ACHN (cell line): ENCODE measurements at places on chromosomes 16 and 17.

GRCh38 chr17:82483204-82483660 lies 24.7 kb downstream of the NARF start:
- DNase-seq: no peak

DNA sequence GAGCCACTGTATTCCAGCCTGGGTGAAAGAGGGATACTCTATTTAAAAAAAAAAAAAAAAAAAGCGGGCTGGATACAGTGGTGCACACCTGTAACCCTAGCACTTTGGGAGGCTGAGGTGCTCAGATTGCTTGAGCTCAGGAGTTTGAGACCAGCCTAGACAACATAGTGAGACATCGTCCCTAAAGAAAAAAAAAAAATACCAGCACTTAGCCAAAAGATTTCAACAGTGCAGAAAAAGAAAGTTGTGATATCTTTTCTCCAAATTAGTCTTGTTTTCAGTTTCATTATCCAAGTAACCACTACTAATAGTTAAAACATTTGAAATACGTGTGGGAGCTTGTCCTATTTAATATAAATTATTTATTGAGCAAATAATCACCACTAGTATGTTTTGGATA lies 48.7 kb downstream of the TENT4B start:
- DNase-seq: no peak

GRCh38 chr17:71527311-71527710 lies 593.5 kb upstream of the SOX9 start:
- DNase-seq: no peak

- DNase-seq: peak; percentile 35
These were observed 13.8 kb upstream of the BCAR1 start for GRCh38 chr16:75264999-75265910.

- DNase-seq: no peak
These were observed 15.9 kb downstream of the CDK5R1 start for GRCh38 chr17:32502710-32503109.

GRCh38 chr16:31009894-31010584 lies 399 bp downstream of the STX1B start:
- DNase-seq: no peak

DNA sequence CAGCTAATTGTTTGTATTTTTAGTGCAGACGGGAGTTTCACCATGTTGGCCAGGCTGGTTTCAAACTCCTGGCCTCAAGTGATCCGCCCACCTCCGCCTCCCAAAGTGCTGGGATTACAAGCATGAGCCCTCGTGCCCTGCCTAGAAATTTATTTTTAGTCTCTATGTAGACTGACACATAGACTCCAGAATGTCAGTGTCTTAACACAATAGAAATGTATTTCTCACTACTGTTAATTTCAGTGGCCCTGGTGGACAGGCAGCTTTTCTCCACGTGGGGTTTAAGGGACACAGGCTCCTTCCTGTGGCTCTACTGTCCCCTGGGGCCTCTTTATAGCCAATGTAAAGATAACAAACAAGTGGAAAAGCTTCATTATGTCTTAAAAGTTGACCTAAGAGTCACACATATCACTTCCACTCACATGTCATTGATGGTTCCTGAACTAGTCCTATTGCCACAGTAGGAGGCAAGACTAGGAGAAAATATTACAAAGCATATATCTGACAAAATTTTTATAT lies 43.8 kb downstream of the COPRS start:
- no peak for DNase-seq

DNA sequence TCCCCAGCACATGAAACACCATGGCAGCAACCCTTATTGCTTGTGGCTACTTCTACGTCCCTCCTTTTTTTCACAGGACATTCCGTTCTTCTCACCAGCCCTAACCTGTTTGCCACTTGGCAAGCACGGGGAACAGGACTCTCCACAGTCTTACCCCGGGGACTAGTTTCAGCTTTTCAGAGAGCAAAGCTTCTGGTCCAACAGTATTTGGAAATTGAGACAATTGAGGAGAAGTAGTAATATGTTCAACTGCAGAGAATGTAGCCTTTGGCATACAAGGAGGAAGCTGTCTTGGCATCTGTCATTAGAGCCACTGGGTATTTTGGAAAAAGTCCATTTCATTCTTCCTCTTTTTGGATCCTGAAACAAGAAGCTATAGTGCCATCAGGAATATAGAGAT lies 65.7 kb downstream of the MAP2K6 start:
- no peak for DNase-seq

DNA sequence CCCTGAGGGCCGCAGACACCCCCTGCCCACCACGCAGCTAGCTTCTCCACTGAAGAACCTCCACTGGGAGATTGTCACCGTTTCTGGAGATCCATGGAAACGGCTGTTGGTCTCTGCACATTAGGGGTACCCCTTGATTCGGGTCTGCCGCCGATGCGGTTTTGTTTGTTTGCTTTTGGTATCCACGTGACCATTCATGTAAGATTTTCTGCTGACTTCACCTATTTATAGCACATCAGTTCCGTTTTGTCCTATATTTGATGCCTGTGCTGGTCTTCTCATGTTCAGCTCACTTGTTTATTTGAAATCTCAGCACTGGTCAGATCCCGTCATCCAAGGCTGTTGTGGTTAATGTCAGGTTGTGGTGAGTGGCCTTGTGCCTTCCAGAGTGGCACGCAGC lies 21.1 kb downstream of the CRAMP1 start:
- no peak for DNase-seq

- DNase-seq: no peak
These were observed 11.8 kb downstream of the CTRB1 start for GRCh38 chr16:75230471-75231110.

GRCh38 chr17:34862384-34862783 lies 98.9 kb downstream of the CCT6B start:
- DNase-seq: no peak

- DNase-seq: no peak
These were observed 278.9 kb downstream of the SEC14L1 start for GRCh38 chr17:77419547-77420094.

- peak; percentile 61 for DNase-seq
These were observed at the start of gene MC1R for GRCh38 chr16:89918453-89919347. MC1R (plus strand) TSS chr16:89918862; CDS start chr16:89919259, 397 bp downstream.

DNA sequence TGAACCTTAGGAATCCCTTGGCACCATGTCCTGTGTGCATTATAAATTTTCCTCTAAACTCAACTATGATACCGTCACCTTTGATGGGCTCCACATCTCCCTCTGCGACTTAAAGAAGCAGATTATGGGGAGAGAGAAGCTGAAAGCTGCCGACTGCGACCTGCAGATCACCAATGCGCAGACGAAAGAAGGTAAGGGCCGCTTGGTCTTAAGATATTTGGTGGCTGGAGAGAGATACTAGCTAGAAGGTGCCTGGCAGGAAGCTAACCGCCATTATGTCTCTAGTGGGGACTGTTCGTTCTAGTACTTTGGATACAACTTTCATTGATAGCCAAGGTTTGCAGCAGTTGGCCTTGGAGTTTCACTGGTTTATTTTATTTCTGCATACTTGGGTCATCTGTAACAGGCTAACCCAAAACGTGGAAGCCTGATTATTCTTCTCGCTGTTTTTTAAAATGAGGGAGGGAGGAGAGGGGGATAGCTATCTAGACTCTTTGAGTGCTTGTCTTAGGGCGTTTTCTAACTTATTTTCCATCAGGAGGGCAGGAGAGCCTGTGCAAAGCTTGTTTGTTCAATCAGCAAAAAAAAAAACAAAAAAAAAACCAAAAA lies 1.3 kb downstream of the RBBP6 start:
- peak; percentile 40 for DNase-seq

GRCh38 chr17:8087075-8087951 lies at the start of gene ALOX12B:
ALOX12B (minus strand) TSS chr17:8087716; CDS start chr17:8087442, 274 bp downstream.
- DNase-seq: no peak

GRCh38 chr16:2777903-2778629 lies 986 bp upstream of the ELOB start:
- DNase-seq: no peak

DNA sequence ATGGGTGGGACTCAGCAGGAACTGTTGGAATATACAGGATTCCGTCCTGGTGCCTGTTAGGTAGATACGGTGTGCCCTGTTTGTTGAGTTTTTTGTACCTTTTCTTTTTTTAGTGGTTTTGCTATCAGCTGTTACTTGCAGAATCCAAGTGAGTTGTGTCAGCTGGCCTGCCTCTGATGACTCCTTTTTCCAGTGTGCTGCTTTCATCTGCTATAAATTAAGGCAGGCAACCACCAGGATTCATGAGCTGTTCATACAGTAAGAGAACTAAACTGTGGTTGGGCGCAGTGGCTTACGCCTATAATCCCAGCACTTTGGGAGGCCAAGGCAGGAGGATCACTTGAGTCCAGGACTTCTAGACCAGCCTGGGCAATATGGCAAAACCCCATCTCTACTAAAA lies 79.9 kb downstream of the WNT3 start:
- no peak for DNase-seq

DNA sequence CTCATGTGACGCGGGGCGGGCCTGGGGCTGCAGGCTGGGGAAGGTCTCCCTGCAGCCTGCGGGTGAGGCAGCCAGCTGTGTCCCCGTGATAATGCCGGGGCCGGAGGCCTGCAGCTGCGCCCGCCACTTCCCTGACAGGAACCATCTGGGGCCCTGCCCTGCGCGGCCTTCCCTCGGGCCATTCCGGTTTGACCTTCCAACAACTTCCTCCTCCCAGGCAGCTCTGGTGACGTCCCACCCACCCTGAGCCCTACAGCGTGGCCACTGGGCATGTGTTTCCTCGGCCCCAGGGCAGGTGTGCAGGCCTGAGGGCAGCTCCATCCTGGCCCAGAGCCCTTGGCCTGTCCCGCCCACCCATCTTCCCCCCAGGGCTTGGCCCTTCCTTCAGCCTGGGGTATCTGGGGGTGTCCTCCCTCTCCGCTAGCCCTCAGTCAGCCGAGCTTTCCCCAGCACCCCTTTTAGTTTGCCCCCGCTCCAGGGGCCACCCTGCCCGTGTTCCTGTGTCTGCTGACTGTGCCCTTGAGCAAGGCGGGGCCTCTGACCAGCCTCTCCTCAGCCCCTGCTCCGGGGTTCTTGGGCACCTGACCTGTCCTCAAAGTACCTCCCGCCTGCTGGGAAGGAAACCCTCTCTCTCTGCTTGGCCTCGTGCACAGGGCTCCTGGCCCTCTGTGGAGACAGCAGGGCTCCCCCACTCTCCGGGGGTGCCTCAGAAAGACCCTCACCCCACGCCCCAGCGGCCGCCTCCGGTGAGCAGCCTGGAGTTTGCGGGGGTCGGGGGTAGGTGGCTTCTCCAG lies at the start of gene CBFA2T3:
Gene CBFA2T3, minus strand, starts transcription at position 190 of the 794 bp plus-strand sequence. CDS start 400 bp downstream, outside the sequence.
- no peak for DNase-seq

DNA sequence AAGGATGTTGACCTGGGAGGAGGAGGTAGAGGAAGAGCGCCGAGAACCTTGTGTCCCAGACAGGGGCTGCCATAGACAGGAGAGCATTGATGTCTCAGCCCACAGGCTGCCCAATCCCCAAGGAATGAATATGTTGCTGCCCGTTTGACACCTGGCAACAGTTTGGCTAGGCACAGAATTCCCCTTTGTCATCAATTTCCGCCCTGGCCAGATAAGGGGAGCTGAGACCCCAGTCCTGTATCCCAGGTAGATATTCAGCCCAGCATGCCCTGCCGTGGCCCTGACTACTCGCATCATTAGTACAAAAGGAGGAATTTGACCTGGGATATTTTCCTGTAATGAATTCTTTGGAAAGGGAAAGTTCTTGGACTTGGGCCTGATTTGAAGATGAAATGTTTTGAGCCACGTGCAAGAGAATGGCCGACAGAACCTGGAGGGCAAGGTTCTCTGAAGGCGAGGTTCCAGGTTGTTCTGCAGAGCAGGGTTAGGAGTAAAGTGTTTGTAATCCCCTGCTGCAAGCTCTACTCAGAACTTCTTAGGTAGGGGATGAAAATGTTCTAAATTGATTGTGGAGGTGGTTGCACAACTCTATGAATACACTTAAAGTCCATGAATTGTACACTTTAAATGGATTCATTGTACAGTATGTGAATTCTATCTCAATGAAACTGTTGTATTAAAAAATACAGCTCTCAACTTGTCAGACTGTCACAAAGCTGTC lies 108.8 kb downstream of the SOCS1 start:
- DNase-seq: no peak

DNA sequence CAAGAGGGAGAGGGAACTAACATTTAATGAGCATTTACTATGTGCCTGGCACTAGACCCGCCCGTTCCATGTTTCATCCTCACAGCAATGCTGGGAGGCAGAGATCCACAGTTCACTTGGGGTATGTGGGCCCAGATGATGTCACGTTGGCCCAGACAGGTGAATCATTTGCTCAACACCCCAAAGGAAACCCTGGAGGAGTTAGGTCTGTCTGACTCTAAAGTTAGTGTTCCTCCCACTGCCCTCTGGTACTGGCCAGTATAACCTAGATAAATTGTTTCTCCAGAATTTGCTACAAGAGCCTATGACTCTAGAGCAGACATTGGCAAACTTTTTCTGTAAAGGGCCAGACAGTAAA lies 164.6 kb downstream of the VPS53 start:
- no peak for DNase-seq

- DNase-seq: no peak
These were observed 208.9 kb upstream of the WSCD1 start for GRCh38 chr17:5861246-5861645.

DNA sequence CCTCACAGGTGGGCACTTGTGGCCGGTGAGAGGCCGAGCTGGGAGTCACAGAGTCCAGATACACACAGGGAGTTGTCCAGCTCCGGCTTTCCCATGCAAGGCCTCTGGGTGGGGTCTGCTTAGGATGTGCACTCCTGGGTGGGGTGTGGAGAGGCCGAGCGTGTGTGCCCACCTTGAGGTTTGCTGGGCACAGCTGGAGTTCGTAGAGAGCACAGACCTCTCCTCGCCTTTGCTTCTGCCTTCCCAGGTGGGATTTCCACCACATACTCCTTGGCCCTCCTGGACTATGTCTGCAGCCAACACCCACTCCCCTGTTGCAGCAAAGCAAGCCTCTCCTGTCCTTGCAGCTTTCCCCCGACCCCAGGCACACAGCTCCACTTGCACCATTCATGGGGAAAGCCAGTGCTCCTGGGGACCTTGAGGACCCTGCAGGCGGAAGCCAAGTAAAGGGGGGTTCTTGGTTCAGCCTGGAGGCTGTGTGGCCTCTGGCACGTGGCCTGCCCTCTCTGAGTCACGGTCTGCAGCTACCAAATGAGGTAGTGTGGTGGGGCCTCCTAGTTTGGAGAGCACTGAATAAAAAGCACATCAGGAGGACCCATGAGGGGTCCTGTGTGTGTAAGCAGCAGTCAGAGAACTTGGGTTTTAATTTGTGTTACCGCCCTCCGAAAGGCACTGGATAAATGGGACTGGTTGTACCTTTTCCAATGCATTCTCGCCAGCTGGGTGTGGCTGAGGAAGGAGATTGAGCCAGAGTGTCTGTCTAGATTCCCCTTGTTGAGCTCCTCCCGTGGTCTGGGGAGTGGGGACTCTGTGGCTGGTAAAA lies 31.5 kb downstream of the MPRIP start:
- DNase-seq: no peak

DNA sequence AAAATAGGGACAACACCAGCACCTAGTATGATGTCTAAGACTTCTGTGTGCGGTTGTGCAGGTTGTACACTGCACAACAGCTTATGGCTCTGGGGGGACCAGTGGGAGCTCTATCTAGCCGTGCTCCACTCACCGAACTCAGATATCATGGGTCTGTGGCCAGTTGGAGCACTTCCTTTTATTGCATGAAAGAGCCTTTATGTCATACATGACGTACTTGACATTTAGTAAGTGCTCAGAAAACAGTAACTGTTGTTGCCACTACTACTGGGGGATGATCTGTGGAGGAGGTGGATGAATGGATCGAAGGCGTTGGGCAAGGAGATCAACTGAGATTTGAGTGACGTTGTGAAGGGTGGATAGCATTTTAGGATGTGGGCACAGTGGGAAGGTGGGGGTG lies 368.8 kb downstream of the SNX29 start:
- no peak for DNase-seq
